ENCODE measurements at places on chromosomes 6 and 20.

GRCh38 chr6:88705601-88706000, 257.8 kb downstream of the RNGTT start:
- no peak for DNase-seq

DNA sequence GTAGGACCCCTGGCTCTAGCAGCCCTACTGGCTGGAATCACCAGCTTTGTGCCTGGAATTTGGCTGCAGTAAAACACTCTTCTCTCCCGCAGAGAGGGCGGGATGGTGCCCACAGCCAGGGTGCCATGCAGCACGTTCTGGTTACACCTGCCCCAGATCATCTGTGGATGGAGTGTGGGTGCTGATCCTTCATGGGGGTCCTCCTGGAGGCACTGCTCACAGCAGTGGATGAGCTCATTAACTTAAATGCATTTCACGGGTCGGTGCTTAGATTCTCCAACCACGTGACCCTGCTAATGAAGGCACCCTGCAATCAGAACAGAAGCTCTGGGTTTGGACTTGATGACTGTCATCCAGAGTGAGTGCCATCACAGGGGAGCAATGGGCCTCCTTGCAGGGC, 138.6 kb upstream of the AFDN start:
- DNase-seq, result no peak

DNA sequence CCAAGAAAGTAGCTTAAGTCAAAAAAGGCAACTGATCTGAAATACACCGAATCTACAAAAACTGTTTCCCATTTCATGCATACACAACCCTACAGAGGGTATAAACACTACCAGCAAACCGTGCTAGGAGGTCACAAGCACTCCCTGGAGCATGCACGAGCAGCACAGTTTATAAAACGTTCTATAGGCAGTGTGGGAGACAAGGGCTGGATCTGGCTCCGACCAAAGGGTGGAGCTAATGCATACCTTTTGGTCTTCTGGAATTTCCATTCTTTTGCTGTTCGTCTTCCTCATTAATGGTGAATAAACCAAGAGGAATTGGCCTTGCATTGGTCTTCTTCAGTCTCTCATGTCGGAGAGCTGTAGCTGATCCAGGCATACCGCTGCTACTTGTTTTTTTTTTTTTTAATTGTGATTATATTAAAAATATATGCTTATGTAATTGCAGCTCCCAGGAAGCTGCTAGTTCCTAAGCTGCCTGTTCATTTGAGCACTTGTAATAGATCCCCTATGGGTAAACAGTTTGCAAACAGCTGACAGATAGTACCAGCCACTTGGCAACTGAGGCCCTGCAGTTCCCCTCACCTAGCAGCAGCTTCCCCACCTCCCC, 24.5 kb downstream of the MAP7 start:
- no peak for DNase-seq

DNA sequence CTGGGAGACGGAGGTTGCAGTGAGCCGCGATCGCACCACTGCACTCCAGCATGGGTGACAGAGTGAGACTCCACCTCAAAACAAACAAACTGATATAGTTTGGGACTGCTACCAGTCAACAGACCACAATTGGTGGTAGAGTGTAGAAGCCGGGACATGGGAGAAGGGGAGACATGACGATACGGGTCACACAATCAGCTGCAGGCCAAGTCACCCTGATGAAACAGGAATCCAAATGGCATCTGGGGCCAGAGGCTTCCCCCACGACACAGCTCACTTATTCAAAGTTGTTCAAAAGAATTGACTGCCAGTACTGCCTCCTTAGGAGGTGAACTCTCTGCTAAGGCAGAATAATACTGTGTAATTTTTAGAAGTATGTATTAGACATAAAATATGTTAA, 27.5 kb downstream of the AMD1 start:
- no peak for DNase-seq

DNA sequence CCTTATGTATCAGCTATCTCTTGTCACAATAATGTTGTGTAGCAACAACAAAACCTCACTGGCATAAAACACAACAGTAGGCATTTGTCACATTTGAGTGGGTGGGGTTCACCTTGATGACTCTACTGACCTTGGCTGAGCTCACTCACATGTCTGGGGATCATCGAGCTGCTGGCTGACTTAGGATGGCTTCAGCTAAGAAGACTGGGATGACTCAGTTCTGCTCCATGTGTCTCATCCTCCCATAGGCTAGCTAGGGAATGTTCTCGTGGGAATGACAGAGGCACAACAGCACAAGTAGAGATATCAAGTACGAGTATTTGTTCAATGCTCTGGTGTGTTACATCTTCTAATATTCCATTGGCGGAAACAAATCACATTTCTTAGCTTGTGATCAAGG, 167.9 kb downstream of the PLCB1 start:
- no peak for DNase-seq

DNA sequence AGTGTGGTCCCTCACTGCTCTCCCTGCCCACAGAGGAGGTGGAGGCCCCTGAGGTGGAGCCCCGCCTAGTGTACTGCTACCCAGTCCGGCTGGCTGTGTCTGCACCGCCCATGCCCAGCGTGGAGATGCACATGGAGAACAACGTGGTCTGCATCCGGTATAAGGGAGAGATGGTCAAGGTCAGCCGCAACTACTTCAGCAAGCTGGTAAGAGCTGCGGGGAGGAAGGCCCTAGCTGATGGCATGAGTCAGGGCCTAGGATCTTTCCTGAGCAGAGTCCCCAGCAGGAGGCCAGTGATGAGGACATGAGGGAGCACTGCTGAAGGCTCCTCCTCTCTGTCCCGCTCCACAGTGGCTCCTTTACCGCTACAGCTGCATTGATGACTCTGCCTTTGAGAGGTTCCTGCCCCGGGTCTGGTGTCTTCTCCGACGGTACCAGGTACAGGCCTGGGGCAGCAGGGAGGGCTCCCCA, 11.2 kb downstream of the PCIF1 start:
- no peak for DNase-seq

- DNase-seq, result no peak
Observed at GRCh38 chr6:73929405-73929804, 233.4 kb downstream of the CD109 start.

DNA sequence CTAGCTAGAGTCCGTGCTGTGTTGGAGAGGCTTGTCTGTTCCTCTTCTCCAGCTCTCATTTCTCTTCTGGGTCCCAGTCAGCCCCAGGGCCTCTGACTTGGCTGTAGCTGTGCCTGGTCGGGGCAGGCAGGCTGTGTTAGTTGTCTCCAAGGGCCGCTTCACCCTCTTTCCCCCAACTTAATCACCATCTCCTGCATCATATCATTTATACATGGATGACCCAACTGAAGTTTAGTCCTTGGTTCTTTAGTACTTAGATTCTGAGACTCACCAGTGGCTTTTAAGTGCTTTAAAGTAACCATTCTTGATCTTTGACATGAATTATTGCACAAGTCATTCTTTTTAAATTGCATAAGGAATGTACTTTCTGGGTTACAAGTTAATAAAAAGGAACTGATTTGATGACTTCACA, 127.3 kb downstream of the RTN4IP1 start:
- no peak for DNase-seq

- peak; percentile 86 for DNase-seq
Observed at GRCh38 chr20:37384683-37385174, 38.8 kb downstream of the SRC start.

DNA sequence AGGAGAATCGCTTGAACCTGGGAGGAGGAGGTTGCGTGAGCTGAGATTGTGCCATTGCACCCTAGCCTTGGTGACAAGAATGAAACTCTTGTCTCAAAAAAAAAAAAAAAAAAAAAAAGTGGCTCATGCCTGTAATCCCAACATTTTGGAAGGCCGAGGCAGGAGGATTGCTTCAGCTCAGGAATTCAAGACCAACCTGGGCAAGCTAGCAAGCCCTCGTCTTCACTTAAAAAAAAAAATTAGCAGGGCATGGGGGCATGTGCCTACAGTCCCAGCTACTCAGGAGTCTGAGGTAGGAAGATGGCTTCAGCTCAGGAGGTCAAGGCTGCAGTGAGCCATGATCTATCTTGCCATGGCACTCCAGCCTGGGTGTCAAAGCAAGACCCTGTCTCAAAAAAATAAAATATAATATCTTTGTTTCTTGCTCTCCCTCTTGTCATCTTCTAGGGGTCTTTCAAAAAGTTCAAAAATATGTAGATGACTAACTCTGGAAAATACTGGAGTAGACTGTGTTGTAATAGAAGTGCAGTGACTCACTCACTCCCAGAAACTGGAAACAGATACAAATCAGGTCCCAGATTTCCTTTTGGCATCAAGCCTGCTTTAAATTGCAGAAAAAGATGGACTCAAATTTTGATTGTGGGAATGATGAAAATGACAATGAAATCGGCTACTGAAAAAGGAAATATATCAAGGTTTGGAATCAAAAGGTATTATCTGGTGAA, 2.8 kb upstream of the GINM1 start:
- DNase-seq, result no peak

Measured in memory B cell (primary cell).